Omental fat pad (tissue), 4 donors: ENCODE measurements at places on chromosomes 16 and 17.

- no peak for DNase-seq
Observed at GRCh38 chr16:17409894-17410293, 60.9 kb downstream of the XYLT1 start.

GRCh38 chr17:47718634-47719405 is 14.2 kb upstream of the TBX21 start:
- no peak for DNase-seq

DNA sequence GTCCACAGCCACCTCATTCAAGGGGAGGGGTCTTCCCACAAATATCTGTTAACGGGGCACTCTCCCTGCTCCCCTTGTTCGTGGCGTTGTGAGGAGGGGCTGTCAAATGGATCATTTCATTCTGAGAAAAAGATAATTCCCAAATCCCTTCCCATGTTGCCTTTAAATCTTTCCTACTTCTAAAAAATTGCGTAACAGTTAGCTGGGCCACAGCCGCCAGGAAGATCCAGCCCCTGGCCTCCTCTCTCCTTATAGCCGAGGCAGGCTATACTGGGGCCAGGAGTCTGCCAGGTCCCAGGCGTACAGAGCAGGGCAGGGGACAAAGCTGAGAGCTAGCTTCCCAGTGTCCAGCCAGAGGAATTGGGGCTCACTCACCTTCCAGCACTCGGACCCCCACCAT is 430 bp downstream of the C16orf89 start:
- DNase-seq = no peak

- no peak for DNase-seq
Observed at GRCh38 chr17:67868176-67868575, 42.9 kb downstream of the BPTF start.

DNA sequence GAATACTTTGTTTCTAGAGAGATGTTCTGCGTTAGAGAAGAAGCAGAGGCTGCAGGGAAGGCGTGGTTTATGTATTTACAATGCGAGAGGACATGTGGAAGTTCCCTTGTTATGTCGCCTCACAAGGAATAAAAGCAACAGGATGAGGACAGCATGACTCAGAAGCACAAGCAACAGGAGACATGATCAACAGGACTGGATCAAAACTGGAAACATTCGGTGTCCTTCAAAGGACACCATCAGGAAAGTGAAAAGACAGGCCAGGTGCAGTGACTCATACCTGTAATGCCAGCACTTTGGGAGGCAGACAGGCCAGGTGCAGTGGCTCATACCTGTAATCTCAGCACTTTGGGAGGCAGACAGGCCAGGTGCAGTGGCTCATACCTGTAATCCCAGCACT is 52.6 kb downstream of the CCDC57 start:
- DNase-seq = no peak

GRCh38 chr16:50591800-50592771 is 43.9 kb downstream of the NKD1 start:
- no peak for DNase-seq

DNA sequence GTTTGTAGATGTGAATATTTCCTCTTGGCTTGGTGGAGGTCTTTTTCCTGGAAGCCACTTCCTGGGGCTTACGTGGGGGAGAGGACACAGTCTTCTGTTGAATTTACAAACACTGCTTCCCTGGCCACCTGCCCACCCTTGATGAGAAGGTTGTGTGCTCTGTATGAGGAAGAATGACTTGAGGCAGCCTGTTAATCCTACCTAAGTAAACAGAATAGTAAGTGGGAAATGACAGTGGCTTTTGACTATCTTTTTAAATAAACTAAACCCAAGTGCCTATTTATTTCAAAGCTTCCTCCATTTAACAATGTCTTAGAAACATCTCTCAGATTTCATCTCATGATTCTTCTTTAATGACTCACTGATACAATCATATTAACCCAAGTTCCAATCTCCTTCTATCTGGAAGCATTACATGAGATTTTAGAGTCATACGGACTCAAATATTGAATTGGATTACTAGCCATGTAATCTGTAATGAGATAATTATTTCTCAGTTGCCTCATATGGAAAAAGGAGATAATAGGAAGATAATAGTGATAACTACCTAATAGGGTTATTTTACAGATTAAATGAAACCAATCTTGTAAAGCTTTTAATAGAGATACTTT is 96.6 kb upstream of the SMIM36 start:
- DNase-seq = no peak

GRCh38 chr17:77280304-77281121 is 139.7 kb downstream of the SEC14L1 start:
- no peak for DNase-seq

DNA sequence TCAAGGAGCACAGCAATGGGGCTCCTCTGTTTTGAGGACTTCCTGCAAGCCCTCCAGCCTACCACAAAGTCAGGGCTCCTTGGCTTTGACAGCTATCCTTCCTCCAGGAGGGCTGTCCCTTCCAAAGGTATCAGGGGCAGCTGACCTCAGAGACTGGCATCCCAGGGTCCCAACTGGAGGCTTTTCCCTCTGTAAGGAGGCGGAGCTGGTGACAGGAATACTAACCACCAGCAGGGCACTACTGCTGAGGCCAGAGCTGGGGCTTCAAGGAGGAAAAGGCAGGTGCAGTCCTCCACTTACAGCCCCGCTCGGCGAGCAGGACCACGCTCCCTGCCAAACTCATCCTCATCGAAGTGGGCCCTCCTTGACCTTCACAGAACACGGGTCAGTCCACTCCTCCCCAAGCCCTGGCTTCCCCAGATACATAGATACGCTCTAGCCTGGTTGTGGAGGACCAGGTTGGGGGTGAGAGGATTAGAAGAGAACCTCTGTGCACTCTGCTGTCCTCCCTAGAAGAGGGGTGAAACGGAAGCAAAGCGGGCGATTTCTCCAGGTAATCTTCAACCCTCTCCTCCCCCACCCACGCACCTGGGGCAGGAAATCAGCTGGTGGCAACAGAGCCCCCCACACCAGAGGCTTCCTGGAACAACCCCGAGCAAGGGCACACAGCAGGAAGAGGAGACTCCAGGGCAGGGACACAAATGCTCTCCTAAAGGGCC is 20.5 kb downstream of the ST3GAL2 start:
- DNase-seq = no peak

- DNase-seq = no peak
Observed at GRCh38 chr16:630815-631405, at the start of gene WFIKKN1. TSS of gene WFIKKN1 (plus strand) at chr16:630985. CDS start at chr16:631254, 269 bp downstream.

- no peak for DNase-seq
Observed at GRCh38 chr17:44209786-44210341, 9.6 kb downstream of the UBTF start.

- DNase-seq = no peak
Observed at GRCh38 chr17:82679586-82680465, 18.7 kb downstream of the RAB40B start.

DNA sequence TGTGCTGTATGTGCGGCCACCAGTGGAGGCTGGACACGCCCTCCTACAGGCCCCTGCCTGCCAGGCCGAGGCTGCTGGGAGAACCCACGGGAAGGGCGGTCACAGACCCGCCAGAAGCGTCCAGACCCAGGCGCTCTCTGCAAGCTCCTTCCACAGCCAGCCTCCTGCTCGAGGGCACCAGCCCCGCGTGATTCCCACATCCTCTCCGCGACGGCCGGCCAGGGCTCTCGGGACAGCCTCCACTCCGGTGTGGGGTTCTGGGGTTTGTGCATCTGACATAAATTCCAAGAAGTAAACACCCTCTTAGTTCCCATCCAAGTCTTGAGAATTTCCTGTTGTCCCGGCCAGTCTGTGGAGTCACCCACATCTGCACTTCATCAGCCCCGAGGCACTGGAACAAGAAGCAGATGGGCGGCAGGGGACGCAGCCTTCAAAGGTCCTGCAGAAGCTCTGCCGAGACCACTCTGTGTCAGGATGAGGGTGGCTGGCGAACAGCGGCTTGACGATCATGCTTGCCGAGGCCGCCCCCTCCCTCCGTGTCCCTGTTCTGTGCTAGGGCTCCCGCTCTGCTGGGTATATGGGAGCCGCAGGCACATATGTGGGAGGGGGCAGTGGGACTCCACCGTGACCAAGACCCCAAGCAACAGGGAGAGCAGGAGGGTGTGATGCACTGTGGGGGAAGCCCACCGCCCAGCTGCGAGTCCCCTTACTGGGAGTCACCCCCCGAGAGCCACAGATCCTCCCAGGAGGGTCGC is 2.4 kb upstream of the TMEM204 start:
- DNase-seq = no peak

DNA sequence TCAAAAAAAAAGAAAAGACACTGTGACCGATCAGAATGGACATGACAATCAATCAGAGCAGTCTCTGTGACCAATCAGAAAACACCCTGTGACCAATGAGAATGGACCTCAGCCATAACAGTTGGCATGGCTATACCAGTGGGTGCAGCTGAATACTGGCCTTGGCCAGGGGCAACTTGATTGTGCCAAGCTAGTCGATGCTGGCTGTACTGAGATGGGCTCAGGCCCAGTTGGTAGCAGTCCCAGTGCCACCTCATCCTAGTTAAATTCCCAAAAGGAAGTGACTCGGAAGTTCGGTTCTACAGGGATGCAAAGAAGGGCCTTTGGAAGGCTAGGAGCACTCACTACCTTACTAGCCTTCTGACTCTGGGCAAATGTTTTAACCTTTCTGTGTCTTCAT is 37.2 kb upstream of the BCO1 start:
- no peak for DNase-seq

GRCh38 chr17:79261355-79262072 is 186.9 kb downstream of the ENGASE start:
- DNase-seq = no peak

DNA sequence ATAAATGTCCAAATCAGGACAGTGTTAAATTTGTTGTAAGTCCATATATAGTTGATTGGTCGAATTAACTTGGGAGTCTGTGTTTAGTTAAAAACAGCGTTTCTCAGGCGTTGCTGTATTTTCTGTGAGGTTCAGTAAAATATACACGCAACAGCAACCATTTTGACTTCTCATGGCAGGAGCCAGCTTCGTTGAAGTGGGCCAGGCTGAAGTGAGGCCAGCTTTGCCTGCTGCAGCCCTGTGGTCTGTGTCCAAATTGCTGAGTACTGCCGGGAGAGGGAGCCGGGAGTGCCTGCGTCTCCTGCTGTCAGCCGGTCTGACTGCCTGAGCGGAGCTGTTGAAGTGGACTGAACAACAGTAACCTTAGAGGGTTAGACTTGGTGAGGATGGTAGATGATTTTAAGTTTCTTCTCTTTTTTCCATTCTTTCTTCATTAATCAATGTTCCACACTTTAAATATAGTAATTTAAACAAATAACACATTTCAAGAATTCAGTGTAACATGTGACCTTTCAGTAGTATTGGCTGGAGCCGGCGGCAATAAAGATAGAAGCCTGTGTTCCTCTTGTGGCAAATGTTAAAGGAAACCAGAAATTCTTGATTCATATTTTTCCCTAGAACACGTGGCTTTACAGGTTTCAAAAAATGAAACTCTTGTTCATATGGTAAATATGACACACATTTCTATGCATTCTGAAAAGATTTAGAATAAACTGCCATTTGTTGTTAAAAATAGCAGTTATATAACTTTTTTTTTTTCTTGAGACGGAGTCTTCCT is 37.0 kb upstream of the ZNF750 start:
- DNase-seq = no peak

- no peak for DNase-seq
Observed at GRCh38 chr16:85422196-85422631, 190.9 kb upstream of the GSE1 start.

DNA sequence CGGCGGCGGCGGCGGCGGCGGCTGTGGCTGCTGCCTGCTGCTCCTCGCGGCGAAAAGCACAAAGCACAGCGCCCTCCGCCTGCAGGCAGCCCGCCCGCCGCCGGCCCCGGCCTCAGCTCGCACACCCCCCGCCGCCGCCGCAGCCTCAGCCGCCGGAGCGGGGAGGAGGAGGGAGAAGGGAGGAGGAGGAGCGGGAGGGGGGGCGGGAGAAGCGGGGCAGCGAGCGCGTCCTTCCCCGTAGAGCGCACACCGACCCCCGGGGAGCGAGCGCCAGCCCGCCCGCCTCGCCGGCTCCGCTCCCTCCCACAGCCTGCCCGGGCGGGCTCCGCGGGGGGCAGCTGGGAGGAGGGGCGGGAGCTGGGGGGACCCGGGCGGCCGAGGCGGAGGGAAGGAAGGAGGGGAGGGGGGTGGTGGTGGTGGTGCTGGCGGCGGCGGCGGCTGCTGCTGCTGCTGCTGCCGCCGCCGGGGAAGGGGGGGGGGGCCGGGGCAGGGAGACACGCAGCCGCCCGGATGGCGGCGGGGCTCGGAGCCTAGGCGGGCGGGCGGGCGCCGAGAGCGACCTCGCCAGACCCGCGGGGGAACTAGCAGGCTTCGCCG is at the start of gene UBTF:
TSS of gene UBTF (minus strand) at position 60 of the 597 bp plus-strand sequence. CDS start 1,446 bp downstream, outside the sequence.
- DNase-seq = no peak

DNA sequence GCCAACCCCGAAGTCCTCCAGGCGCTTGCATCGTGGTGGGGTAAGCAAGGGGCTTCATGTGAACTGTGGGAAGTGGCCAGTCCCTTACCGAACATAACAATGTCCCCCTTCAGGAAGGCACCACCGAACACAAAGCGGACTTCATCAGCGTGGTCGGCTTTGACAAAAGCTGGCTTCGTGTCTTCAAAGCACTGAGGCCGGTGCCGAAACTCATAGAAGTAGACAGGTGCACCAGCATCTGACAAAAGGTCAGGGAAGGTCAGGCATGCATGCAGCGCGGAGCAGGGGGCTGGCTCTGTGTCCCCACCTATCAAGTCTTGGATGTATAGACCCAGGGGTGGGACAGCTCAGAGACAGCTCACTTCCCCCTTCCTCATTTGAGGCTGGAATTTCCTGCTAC is 16.6 kb upstream of the CES1 start:
- no peak for DNase-seq

DNA sequence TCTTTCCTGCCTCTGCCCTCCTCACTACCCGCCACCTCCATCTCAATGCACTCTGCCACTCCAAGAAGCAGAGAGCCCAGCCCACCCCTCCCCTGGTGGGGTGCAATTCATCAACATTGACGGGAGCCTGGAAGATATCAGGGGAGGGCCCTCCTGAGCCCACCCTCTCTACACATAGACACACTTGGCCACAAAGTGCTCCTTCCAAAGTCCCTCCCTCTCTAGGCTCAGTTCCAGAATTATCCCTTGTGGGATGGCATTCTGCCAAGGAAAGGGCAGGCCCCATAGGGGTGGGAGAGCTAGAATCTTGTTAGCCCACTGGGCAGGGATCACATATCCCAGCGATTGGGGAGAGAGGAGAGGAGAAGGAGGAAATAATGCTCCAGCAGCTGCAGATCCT is 66.2 kb downstream of the TMEM132E start:
- DNase-seq = no peak

DNA sequence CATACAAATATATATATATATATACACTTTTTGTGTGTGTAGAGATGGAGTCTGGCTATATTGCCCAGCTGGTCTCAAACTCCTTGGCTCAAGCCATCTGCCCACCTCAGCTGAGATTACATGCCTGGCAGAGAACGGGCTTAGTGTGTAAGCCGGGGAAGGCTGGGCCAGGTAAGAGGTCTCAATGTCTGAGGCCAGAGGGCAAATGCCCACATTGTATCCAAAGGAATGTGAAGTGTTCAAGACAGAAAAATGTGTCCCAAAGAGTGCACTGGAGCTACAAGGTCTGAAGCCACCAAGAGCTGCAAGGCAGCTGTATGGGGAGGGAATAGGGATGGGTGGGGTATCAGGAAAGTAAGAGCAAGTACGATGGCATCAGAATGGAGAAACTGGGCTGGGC is 8.8 kb downstream of the CD2BP2 start:
- DNase-seq = no peak
